ENCODE measurements at places on chromosomes 4 and X.

DNA sequence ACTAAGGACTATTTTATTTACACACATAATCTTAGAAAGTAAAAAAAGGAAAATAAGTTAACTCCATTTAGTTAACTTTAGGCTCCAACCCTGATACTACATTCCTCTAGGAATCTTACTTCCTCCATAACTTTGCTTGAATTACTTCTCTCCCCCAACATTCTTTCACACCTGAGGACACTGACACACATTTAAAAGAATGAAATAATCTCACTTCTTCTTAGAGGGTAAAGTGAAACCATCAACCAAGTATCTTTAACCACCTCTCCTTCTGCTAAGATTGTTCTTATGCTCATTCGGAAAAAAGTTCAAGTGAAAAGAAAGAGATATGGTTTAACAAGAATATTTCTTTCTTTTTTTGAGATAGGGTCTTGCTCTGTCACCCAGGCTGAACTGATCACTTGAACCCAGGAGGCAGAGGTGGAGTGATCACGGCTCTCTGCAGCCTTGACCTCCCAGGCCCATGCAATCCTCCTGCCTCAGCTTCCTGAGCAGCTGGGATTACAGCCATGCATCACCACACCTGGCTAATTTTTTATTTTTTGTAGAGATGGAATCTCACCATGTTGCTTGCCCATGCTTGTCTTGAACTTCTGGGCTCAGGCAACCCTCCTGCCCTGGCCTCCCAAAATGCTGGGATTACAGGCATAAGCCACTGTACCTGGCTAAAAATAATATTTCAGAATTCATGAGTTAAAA is 28.5 kb downstream of the SLC25A4 start:
- no peak for DNase-seq

DNA sequence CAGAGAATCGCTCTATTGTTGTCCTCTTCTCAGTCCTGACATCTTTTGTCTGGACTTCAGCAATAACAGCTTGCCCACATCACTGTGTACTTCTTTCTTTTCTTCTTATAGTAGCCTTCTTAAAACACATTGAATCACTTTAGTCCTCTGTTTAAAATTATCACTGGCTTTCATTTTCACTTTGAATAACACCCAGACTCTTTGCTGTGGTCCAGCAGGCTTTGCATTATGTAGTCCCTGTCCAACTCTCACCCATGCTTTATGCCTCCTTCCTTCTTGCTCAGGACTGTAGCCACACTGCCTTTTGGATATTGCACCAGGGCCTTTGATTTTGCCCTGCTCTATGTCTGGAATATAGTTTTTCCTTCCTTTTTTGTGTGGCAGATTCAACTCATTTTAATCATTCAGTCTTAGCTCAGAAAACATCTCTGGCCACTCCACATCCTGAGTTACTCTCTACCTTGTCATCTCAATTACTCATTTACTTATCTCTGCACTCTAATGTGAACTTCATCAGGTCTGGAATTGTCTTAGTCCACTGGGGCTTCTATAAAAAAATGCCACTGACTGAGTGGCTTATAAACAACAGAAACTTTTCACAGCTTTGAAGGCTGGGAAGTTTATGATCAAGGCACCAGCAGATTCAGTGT is 168.2 kb downstream of the C4orf33 start:
- no peak for DNase-seq

GRCh38 chrX:8306291-8306925 is 135.3 kb upstream of the VCX2 start:
- no peak for DNase-seq

GRCh38 chr4:189202182-189202868 is 738.3 kb upstream of the FRG1 start:
- DNase-seq = peak; percentile 4

- no peak for DNase-seq
Measured at GRCh38 chrX:56766554-56767347, 37.7 kb downstream of the NBDY start.

- no peak for DNase-seq
Measured at GRCh38 chrX:149757206-149758067, 16.4 kb upstream of the HSFX1 start.

- no peak for DNase-seq
Measured at GRCh38 chr4:167602157-167602556, 367.9 kb upstream of the SPOCK3 start.
